CD4-positive, alpha-beta T cell treated with Interleukin-1 beta for 1 hour (primary cell): ENCODE measurements at places on chromosomes 6 and 20.

DNA sequence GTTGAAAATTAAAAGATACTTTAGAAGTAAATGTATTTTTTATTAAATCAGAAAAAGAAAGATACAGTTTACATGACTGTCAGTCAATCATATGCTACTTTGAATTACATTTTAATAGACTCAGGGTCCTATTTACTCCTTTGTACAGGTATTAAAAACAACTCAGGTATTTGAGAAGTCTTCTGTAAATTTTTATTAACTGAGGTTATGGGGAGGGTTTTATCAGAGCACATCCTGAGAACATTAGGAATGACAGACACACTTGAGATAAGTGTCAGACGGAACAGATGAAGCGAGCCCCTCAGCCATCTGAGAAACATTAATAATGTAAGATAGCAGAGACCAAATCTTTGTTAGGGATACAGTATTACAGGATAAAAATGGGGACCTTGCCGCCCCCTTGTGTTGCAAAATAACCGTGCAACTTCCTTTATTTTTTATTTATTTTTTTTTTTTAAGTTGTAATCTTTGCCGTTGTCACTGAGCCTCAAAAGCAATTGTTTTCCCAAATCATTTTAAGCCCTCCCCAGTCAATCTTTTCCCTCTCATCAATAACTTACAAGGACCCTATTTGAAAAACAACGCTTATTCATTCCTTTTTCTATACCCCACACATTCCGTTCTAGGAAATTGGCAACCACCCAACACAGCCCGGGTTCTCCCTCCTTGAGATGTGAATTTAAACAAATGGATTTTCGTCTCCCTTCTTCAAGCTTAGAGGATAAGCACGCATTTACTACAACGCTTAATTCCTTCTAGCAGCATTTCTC, 126.7 kb downstream of the BCAS1 start:
- DNase-seq, result no peak

DNA sequence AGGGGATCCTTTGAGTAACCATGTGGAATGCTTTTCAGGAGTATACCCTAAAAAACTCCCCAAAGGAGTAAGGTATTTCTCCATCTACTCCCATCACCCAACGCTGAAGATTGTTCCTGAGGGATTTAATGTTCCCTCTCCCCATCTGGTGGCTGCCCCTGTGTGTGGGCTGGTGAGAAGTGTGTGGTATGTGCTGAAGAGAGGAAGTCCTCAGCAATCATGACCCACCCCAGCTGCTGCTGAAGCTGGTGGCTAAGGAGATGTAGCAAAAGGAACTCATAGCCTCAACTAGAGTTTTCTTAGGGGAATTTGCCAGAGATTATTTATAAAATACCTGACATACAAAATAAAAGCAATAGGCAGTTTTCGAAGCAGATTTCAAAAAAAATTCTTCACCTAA, 114.3 kb upstream of the JAG1 start:
- no peak for DNase-seq

DNA sequence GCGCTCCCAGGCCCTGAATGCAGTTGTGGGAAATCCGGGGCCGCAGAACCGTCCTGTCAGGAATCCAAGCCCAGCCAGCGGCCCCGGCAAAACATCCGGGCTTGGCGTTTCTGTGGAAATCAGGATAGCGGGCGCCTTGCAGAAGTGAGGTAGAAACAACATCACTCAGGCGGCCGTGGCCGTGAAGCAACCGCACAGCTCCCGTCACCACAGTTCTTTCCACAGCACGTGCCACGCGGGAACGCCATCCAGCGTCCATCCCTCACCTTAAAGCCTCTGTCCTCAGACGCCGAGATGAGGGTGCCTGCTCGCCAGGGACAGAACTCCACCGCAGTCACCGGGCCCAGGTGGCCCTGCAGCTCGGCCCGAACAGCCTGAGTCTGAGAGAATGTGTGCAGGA, 34.1 kb downstream of the WDR27 start:
- no peak for DNase-seq

- DNase-seq, result no peak
Measured at GRCh38 chr6:155419161-155419560, 36.5 kb downstream of the NOX3 start.

GRCh38 chr6:21597801-21598673, 4.5 kb downstream of the SOX4 start:
- no peak for DNase-seq

DNA sequence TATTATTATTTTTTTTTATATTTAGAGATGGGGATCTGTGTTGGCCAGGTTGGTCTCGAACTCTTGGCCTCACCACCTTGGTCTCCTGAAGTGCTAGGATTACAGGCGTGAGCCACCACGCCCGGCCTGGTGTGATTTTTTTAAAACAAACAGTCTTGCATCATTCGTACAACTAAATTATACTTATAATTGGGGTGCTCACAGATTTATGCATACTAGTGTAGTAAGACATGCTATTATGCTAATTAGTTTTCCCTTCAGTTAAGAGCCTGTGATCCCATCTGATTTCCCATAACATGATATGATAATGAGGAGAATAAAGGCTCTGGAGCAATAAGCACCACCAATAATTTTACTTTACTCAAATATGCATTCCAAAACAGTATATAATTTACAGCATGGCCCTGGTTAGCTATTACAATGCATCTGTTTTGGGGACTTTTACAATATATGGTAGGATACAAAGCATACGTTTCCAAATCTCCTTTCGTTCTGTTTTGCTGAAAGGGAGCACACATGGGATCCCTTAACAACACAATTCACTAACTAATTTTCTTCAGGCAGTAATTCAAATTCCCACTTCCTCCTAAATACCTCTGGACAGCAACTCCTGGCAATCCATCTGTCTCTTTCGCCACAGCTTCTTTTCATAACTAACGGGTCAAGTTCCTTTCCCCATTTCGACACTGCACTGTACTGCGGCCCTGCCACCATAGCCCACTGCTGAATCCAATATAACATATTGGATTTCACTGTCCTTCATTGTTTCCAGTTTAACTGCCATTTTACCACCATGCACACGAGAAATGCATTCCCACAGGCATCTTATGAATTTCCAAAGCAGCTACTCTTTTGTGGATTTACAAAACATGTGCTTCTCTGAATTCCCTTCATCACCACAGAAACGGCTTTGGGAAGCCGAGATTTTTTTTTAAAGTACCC, 1.7 kb downstream of the NUDT3 start:
- no peak for DNase-seq

DNA sequence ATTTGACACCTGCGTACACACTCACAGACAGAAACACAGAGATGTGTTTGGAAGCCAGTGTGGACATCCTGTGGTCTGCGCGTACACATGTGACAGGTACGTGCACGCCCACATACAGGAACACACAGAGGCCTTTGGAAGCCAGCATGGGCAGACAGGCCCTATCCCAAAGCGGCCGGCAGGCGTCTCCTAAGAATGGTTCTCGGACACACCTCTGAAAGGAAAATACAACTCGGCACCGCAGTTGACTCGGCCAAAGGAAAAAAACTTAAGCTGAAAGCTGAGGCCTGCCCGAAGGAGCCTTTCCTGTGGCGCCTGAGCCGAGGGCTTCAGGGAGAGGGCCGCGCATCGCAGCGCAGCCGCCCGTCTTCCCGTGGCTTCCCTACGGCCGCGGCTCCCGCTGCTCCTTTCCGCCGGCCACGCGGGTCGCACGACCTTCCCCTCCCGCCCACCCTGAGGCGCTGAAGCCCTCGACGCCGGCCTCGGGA, 1.4 kb upstream of the CEP43 start:
- peak; percentile 45 for DNase-seq

- no peak for DNase-seq
Measured at GRCh38 chr6:23213193-23213592, 643.8 kb downstream of the HDGFL1 start.

GRCh38 chr6:139778688-139779087, 404.2 kb upstream of the CITED2 start:
- DNase-seq, result no peak

DNA sequence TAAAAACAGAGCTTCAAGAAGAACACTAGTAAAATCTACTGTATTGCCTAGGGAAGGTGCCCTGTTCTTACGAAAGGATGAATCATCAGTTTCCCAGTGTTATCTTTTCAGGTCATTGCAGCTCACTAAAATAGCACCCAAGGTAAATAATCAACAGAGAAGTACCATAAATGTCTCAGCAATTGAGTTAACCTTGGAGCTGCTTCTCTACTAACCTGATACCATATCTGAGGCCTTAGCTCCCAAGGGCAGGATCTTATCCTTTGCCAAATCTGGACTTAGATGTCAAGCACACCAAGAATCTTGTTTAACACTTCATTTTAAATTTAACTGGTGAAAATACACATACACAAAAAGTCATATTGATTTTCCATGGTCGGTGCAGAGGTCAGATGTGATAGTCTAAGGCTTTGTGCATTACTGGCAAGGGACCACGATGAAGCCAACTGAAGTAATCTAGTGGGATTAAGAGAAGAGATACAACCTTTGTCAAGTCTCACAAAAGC, 81.5 kb downstream of the EDN1 start:
- no peak for DNase-seq

DNA sequence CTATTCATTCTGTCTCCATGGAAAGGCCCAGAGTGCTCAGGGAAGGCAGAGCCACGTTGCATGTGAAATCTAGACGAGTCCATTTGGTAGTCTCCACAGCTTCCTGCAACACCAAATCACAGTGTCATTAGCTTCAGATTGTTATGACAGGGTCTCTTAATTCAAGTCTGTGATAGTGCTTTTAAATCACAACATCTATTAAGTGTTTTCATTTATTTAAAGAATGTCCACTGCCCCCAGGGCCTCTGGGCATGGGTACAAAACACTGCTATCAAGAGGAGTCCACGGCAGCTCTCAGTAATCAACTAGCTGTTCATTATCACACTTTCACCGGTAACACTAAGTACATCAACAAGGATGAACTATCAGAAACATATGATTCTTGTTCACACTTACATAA, 455.9 kb upstream of the JARID2 start:
- DNase-seq, result no peak

DNA sequence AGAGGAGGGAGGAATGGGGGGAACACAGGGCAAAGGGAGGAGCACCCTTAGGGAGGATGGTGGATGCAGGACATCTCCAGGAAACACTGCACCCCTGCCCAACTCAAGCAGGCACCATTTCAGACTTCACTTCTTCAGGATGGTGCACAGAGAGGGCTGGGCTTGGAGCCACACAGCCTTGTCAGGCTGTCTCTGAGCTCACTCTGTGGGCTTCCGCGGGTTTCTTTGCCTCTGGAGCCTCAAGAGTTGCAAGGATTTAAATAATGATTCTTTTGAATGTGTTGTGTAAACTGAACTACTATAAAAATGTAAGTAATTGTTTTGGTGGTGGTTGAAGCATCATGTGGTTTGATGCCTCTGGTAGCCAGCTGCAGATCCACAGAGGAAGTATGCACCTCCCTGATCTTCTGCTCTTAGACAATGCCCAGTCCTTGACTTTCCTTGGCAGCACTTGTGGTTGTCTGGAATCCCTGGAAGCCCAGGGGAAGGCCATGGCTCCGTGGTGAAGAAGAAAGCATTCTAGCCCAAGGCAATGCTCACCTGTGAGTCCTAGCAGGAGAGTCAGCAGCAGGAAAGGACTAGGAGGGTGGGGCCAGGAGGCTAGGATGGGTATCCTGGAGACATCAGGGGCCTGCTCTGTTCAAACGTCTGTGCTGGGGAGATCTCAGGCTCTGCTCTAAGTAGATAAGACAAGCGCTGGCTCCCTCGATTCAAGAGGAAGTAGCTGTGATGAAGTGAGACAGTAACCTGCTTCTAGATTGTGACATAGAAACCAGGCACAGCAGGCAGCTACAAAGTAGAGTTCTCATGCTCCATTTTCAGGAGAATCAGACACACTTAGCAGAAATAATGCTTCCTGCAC, 50.2 kb upstream of the SIRPG start:
- DNase-seq, result no peak

- DNase-seq, result no peak
Measured at GRCh38 chr20:37986873-37987601, 46.2 kb downstream of the TTI1 start.

DNA sequence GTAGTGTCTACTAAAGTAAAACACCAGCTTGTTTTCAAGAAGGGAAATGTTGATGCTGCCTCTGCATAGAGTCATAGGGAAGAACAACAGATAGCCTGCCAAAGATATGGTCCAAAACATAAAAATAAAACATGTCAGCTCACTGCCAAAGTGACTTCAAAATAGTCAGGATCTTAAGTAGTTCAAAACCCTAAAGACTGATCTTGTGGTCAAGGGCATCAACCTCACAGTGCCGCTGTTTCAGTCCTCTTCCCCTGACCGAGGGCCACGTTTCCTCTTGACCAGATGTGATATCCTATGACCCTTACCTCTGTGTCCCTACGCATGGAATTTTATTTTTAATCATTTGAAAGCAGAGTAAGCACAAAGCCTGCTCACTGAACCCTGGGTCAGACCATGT, 104.2 kb upstream of the CNKSR3 start:
- DNase-seq, result no peak

DNA sequence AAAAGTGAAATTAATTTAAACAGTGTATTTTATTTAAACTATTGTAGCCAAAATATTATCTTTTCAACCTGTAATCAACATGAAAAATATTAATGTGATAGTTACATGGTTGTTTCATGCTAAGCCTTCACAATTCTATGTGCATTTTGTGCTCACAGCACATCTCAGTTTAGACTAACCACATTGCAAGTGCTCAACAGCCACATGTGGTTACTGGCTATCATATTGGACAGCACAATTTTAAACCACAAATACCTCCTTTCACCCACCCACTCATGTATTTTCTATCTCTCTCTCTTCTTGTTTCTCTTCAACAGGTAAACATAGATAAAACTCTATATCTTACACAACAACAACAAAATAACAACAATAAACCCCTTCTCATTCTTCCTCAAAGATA, 12.5 kb upstream of the HS3ST5 start:
- no peak for DNase-seq

DNA sequence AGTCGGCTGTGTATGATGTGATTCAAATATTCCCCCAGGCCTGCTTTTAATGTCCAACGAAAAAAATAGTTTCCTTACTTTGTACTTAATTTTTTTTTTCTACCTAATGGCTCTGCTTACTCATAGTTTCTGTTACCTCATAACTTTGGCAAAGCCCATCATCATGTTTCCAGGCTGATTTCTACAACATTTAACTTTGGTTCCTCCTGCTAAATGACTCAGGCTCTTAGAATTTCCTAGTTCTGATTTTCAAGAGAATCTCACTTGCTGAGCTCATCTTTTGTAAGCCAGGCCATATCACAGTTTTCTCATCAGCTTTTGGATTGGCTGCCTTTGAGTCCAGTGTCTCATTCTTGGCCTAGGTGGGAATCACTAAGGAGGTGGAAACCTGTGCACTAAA, 323.1 kb downstream of the HDGFL1 start:
- no peak for DNase-seq

- no peak for DNase-seq
Measured at GRCh38 chr20:62828511-62829230, 11.8 kb downstream of the COL9A3 start.

GRCh38 chr6:89368107-89368506, 15.6 kb upstream of the UBE2J1 start:
- peak; percentile 38 for DNase-seq

- no peak for DNase-seq
Measured at GRCh38 chr20:16001286-16001685, 572.0 kb downstream of the KIF16B start.

- DNase-seq, result no peak
Measured at GRCh38 chr6:107244082-107244741, 128.9 kb upstream of the BEND3 start.
